ENCODE measurements at places on chromosomes 1 and 21.

GRCh38 chr21:8990326-8991087 is 1530.9 kb upstream of the TPTE start:
- peak; percentile 95 for DNase-seq

DNA sequence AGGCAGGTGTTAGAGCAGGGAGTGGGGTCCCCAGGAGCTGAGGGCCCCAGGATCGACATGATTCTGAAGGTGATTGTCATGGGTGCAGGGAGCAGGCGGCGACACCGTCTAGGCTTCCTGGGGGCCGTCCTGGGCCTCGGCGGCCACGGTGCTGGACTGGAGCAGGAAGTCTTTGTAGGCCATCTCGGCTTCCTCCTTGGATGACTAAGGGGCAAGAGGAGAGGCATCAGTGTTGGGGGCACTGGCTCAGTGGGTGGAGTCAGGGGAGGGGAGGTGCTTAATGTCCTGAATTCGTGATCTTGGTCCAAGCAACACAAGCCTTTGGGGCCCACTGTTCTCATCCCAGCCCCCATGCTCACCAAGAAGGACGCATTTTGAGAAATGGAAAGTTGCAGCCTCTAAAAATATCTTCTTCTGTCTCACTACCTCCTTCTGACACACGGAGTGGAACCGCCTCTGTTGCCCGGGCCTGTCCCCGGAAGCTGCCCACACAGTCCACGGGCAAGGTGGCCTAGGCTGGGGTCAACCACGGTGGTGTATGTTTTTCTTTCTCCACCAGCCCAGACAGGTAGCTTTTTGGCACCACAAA is 8.6 kb upstream of the FCMR start:
- no peak for DNase-seq

DNA sequence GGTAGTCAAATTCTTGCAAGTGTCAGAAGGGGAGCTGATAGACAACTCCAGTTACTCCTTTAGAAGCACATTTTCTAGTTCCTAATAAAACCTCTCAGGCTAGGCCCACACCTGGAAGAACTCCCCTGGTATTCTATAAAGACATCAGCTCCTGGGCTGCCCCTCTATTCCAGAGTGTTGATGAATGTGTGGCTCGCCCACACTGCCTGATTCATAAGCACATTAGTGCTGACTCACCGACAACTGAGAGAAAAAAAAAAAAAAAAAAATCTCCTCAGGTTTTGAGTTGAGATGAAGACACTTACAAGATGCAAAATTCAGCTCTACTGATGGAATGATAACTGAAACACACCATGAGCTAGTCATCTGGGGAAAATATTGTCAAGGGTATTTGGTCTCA is 188.1 kb downstream of the TNR start:
- DNase-seq = no peak

DNA sequence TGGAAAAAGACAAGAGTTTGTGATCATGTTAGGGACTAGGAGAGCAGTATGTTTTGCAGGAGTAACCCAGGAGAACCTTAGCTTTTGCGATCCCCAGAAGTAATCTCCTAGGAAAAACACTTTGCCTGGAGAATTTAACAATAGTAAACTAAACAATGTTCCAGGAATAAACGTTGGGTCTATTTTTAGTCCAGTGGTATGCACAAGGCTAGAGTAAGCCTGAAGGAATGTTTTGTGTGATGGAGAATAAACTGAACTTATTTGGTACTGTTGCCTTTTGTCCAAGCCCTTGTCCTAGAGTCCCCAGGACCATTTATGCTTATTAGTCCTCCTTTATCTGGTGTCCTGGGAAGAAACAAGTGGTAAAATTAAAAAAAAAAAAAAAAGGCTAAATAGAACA is 28.7 kb upstream of the RGS5 start:
- no peak for DNase-seq

- DNase-seq = no peak
These were observed 12.4 kb downstream of the XKR8 start for GRCh38 chr1:27972141-27972540.

GRCh38 chr1:161840363-161840762 is 74.2 kb downstream of the ATF6 start:
- no peak for DNase-seq

DNA sequence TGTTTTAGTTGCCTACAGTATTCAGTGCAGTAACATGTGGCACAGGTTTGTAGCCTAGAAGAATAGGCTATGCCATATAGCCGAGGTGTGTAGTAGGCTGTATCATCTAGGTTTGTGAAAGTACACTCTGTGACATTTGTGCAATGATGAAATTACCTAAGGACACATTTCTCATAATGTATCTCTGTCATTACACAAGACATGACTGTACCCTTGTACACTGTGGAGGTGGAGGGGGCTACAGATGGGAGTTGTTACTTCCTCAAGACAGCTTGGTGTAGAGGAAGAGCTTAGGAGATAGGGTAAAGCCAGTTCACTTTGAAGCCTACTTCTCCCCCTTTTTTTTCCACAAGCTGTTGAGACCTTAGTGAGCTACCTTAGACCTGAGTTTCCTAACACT is 59.7 kb upstream of the RAVER2 start:
- no peak for DNase-seq

DNA sequence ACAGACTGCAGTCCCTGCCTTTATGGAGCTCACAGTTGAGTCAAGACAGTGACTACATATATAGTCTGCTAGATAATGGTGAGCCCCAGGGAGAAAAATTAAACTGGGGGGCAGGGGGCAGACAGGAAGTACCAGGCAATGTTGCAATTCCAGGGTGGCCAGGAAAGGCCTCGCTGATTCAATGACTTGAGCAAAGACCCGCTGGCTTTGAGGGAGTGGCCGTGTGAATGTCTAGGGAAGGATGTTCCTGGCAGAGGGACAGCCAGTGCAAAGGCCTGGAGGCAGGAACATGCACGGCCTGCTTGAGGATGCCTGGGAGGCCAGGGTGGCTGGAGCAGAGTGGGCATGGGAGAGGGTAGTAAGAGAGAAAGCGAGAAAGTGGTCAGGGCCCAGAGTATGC is 23.0 kb upstream of the EPHA8 start:
- DNase-seq = no peak

GRCh38 chr1:212643877-212644276 is 35.3 kb downstream of the ATF3 start:
- DNase-seq = no peak

GRCh38 chr1:161177936-161178244 is 583 bp upstream of the B4GALT3 start:
- no peak for DNase-seq

All from iPS DF 19.7 (cell line).